ENCODE measurements at places on chromosomes 5 and 9.

GRCh38 chr5:155189981-155190380, 176.4 kb downstream of the KIF4B start:
- DNase-seq: no peak

DNA sequence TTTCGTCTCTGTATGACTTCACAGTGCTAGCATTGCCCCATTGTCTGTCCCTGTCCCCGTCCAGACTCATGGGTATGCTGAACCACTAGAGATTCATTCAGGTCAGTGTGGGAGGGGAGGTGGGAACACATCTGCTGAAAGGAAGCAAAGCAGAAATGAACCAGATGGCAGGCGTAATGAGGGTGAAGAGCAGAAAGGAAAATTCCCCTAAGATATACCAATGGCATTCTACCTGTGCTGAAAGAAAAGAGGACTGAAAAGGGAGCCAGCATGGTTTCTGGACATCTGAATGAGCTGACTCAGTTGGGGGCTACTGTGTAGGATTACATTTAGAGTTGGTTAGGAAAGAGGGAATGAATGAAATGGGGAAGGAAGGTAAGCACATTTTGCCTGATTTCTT, 678.7 kb downstream of the MAT2B start:
- no peak for DNase-seq

DNA sequence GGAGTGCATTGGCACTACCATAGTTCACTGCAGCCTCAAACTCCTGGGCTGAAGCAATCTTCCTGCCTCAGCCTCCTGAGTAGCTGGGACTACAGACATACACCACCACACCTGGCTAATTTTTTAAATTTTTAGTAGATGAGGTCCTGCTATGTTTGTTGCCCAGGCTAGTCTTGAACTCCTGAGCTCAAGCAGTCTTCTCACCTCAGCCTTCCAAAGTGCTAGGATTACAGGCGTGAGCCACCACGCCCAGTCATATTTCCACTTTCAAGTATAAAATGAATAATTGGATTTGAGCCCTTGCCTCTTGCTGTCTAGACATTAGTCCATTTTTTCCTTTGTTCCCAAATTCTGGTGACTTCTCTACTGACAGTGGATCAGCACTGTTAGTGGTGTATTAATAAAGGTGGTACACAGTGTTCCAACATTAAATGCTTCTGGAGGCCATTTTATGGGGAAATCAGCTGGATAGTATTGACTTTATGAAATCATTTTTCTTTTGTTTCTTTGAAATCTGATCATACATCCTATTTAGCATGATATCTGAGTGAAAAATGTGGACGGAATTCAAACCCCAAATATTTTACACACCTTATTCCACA, 15.9 kb downstream of the ATP6V0E1 start:
- DNase-seq: no peak

DNA sequence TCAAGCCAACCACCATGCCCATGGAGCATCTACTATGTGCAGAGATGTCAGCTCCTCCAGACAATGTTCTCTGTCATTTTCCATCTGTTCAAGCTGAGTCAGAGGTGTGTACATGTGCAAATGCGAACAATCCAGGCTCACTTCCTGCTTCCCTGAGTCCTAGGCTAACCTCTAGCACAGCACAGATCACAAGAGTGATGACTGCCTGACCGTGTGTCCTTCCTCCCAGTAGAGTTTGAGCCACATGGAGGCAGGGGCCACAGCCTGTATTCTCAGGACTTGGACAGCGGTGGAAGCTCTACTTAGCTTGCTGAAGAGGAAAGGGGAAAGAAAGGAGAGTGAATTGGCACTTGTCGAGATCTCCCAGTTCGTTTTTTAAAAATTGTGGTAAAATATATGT, 87.2 kb downstream of the KCNIP1 start:
- no peak for DNase-seq

DNA sequence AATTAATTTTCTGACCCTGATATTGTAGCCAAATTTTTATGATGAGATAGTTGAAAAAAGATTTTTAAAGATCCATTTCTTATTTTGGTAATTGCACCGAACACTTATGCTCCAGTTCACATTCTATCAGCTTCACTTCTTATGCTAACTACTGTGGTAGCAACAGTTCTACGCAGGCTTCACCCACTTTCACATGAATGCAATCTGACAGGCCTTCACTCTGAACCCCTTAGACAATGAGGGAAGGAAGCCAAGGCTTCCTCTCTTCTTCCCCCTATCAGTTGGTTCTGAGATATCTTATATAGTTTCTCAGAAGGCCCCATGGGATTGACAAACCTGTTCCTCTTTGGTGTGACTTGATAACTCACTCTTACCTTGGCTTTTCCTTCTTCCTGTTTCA, 185.8 kb downstream of the CETN3 start:
- no peak for DNase-seq

DNA sequence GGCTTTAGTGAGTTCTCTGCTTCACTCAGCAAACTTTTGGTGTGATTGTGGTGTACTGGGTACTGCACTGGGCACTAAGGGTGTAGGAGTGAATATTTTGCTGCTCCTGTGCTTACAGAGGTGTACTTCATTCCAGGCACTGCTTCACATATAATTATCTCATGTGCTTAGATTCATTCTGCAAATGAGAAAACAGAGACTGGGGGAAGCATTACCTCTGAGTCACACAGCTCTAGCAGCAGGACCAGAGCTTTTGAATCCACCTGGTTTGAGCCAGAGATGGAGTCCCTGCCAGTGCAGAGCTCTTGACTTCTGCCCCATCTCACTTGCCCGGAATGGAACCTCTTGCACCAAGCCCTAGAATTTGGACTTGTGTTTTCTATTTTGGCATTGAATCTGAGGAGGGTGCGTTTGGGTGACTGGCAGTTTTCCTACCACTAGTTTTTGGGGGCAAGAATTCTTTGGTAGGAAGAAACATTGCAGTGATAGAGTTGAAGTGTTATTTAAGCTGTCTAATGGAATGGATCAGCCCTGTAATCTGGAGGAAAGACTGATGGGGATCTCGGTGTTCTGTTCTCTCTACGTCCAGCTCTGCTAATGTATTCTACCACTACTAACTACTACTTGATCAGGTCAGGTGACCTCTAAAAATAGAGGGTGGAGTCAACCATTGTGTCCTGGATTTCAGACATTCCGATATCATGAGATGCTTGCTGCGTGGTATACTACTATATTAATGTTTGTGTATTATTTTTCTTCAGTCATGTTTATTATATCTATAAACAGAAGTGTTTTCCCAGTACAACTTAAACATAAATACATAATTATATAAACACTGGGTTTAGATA, 2.5 kb downstream of the ARHGAP26 start:
- DNase-seq: no peak

DNA sequence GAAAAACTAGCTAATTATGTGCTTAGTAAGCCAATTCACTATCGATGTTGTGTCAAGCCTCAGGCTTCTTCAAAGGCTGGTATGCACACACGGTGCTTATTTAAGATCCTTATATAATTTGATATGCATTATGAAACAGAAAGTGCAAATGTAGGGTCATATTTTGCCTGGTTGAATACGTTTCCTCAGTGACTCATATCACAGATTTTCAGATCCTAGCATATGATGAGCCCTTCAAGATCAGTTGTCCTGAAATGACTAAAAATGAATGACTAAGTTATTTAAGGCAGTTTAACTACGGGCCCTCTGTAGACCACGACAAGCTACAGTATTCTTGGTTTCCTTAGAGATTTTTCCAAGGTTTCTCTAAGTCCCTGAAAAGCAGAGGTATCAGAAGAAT, 778.3 kb downstream of the PRELID2 start:
- DNase-seq: no peak

GRCh38 chr5:151570058-151570457, 21.1 kb downstream of the FAT2 start:
- peak; percentile 38 for DNase-seq

- DNase-seq: no peak
Measured at GRCh38 chr9:91914404-91914803, 35.6 kb downstream of the ROR2 start.

- no peak for DNase-seq
Measured at GRCh38 chr9:129357773-129358245, 179.7 kb upstream of the IER5L start.

- no peak for DNase-seq
Measured at GRCh38 chr9:136074706-136075105, 20.4 kb downstream of the NACC2 start.

- DNase-seq: no peak
Measured at GRCh38 chr9:114720086-114720676, 38.2 kb upstream of the TEX48 start.

- DNase-seq: no peak
Measured at GRCh38 chr5:144712090-144712489, 541.4 kb downstream of the KCTD16 start.

GRCh38 chr5:80784451-80784850, 129.7 kb upstream of the DHFR start:
- no peak for DNase-seq

DNA sequence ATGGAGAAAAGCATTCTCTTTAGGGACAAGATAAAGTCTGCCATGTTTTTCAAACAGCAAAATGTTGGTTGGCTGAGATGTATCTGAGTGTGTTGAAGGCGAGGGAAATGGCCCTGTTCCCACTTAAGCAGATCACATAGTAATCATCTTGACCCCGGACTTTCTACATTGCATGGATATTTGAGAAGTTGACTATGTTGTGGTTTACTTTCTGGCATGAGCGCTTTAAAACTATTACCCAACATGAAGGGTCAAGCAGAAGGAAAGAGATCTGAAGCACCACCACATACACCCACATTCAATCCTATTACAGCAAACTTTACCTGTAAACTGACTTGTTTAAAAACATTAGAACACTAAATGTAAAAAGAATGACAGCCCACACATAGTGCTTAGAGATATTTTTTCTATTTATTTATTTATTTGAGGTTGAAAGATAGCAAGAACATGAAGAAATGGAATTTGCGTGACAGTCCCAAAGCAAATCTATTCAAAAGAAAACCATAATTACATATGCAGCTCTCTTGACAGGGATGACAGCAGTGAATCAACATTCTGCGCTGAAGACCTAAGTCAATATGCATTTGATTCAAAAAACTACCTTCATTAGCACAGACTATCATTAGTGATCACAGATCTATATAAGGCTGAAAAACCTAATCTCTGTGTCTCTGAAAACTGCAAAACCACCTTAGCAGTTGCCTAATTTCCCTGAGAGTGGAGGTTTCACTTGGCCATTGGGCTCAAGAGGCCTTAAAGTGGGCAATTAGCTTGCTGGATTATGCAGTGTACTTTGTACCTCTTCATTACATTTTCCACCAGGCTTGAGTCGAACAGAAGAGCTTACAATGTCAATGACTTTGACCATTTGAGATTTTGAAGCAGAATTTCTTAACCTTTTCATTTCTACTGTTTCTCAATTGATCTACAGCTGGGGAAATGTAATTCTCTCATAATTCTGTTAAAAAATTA, 195.0 kb downstream of the PDE4D start:
- DNase-seq: no peak

GRCh38 chr9:34492051-34492450, 30.7 kb downstream of the ENHO start:
- no peak for DNase-seq

- no peak for DNase-seq
Measured at GRCh38 chr5:107948377-107948776, 277.6 kb upstream of the EFNA5 start.

GRCh38 chr9:114117614-114117995, 18.5 kb upstream of the KIF12 start:
- DNase-seq: no peak

GRCh38 chr9:124251204-124251603, 6.5 kb upstream of the NEK6 start:
- no peak for DNase-seq

- no peak for DNase-seq
Measured at GRCh38 chr5:169723103-169723831, 86.2 kb downstream of the DOCK2 start.

DNA sequence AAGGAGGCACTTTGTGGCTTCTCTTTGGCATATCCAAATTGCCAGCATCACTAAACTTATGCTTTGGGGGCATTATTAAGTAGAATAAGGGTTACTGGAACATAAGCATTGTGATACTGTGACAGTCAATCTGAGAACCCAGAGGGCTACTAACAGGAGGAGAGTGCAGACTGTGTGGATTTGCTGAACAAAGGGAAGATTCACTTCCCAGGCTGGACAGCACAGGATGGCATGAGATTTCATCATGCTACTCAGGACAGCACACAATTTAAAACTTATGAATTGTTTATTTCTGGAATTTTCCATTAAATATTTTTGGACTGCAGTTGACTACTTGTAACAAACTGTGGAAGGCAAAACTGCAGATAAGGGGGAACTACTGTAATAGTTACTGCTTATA, 212.5 kb downstream of the TMC1 start:
- no peak for DNase-seq

GRCh38 chr9:118785456-118785855, 583.8 kb downstream of the BRINP1 start:
- no peak for DNase-seq

GRCh38 chr5:143117821-143118220, 285.7 kb downstream of the NR3C1 start:
- DNase-seq: no peak

GRCh38 chr5:66704790-66705425, 108.7 kb downstream of the MAST4 start:
- no peak for DNase-seq

GRCh38 chr9:26789959-26790358, 102.6 kb downstream of the CAAP1 start:
- peak; percentile 9 for DNase-seq

GRCh38 chr9:23011669-23012068, 565.0 kb downstream of the DMRTA1 start:
- no peak for DNase-seq

GRCh38 chr9:132424857-132425674, 15.1 kb downstream of the CFAP77 start:
- no peak for DNase-seq

GRCh38 chr9:35027860-35028259, 38.3 kb downstream of the DNAJB5 start:
- no peak for DNase-seq

- DNase-seq: no peak
Measured at GRCh38 chr5:2001300-2001699, 118.6 kb upstream of the IRX4 start.

- no peak for DNase-seq
Measured at GRCh38 chr5:38686658-38687057, 130.2 kb upstream of the LIFR start.

- no peak for DNase-seq
Measured at GRCh38 chr5:126745259-126745992, 31.5 kb upstream of the LMNB1 start.

DNA sequence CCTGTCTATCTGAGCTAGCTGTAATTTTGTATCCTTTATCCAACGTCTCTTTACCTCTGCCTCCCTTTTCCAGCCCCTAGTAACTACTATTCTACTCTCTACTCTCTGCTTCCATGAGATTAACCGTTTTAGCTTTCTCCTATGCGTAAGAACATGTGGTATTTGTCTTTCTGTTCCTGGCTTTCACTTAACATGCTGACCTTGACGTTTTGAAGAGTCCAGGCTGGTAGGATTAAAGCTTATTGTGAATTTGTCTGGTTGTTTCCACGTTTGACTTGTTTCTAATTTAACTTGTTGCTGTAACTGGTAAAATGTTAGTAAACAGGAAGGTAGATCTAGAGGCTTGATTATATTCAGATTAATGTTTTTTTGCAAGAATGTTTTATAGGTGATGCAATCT, 385.3 kb downstream of the PSAT1 start:
- DNase-seq: no peak

Measured in kidney epithelial cell (primary cell).